Fibroblast of lung (primary cell): ENCODE measurements at places on chromosomes 5 and 9. TPM values are rescaled to one million over a fixed set of nuclear protein-coding genes. Genes with fewer than 3 reads are reported as not detected.

Gene CCNO
- total RNA-seq, result not detected in 2 replicates

Gene INSL4
- not detected in 2 replicates for total RNA-seq

Gene RFESD
- 3.1 and 4.8 TPM in 2 replicates for total RNA-seq

Gene COL5A1
- total RNA-seq, result 63.7 and 72.8 TPM in 2 replicates

Gene NR5A1
- total RNA-seq, result not detected in 2 replicates

Gene SPAAR
- under 0.01 and 0.17 TPM in 2 replicates for total RNA-seq

Gene PHF24
- under 0.01 and 0.17 TPM in 2 replicates for total RNA-seq

Gene SLC34A1
- not detected in 2 replicates for total RNA-seq

Gene HAVCR2
- 2.5 and 3.6 TPM in 2 replicates for total RNA-seq

Gene FAM78A
- 0.33 and 0.51 TPM in 2 replicates for total RNA-seq

Gene SOHLH1
- not detected in 2 replicates for total RNA-seq

Gene GAS1
- 7.4 and 15.2 TPM in 2 replicates for total RNA-seq

Gene SLC22A4
- 1.3 and 4.1 TPM in 2 replicates for total RNA-seq

Gene AQP7
- 0.26 and 0.83 TPM in 2 replicates for total RNA-seq

Gene PNPLA7
- 1.3 and 3.0 TPM in 2 replicates for total RNA-seq

Gene FBXL7
- 3.3 and 6.4 TPM in 2 replicates for total RNA-seq
